ENCODE measurements at places on chromosomes 6 and 20.
A peak's percentile ranks its signal among the peaks of the same experiment; 100 is the strongest.

GRCh38 chr6:146944809-146945208 lies 259.4 kb upstream of the STXBP5 start:
- DNase-seq: no peak

GRCh38 chr6:36132246-36132895 lies 2.1 kb downstream of the MAPK13 start:
- DNase-seq: no peak

DNA sequence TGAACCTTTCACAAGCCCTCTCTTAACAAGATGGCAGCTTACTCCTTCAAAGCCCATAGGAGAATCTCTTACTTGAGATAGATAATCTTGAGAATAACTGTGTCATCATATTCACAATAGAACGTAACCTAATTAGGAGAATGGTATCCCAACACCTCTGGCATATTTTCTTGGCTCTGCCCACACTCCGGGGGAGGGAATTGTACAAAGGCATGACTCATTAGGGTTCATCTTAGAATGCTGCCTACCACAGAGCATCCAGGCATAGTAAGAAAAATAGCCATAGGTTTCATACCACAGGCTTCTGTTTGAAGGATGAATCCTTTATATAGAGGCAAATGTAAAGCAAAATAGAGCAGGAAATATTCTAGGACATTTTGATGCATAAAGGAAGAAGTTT lies 1100.6 kb upstream of the CITED2 start:
- no peak for DNase-seq

GRCh38 chr6:5044866-5045265 lies 40.3 kb upstream of the PPP1R3G start:
- no peak for DNase-seq

GRCh38 chr6:87291883-87292282 lies 30.5 kb upstream of the SMIM8 start:
- peak; percentile 74 for DNase-seq

- DNase-seq: no peak
Observed at GRCh38 chr6:96458771-96459170, 62.8 kb upstream of the UFL1 start.

- DNase-seq: no peak
Observed at GRCh38 chr6:165820407-165820806, 157.4 kb upstream of the PDE10A start.

GRCh38 chr6:786946-787763 lies 94.2 kb upstream of the EXOC2 start:
- DNase-seq: no peak

- peak; percentile 66 for DNase-seq
Observed at GRCh38 chr6:21595285-21596144, 2.0 kb downstream of the SOX4 start.

DNA sequence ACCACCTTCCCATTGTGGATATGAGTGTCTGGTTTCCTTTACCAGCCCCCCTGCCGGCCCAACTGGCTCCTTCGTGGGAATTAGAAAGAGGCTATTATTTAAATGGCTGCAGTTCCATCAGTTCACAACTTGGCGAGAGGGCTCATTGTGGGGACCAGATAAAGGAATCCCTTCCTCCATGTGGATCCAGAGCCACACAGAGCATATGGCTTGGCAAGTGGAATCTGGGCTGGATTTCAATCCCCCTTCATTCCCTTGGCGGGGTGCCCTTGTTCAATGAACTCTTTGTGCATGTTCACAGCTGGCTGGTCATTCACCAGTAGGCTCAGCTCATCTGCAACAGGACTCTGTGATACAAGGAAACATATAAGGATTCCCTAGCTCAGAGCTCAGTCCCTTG lies 140.6 kb downstream of the OPN5 start:
- DNase-seq: peak; percentile 56

GRCh38 chr20:44704551-44704971 lies 10.6 kb upstream of the CCN5 start:
- no peak for DNase-seq

GRCh38 chr6:66605011-66605410 lies 898.0 kb upstream of the EYS start:
- no peak for DNase-seq

GRCh38 chr6:37074053-37074827 lies 68.8 kb downstream of the FGD2 start:
- DNase-seq: no peak

GRCh38 chr6:23980965-23981364 lies 145.1 kb upstream of the NRSN1 start:
- no peak for DNase-seq

DNA sequence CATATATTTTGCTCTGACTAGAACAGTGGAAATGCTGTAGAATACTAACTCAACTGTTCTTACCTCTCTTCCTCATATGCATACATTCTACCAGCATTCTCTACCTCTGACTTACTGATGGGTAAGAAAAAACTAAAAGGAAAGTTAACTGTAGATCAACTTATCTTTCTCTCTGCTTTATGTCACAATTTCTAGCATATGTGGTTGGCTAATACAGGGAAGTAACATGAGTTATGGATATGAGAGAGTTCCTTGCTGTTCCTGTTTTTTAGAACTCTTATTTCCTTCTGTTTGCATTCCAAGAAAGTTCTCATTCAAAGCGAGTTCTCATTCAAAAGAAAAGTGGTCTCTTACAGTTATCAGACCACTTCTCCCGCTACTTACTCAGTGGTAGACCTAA lies 226.8 kb upstream of the SGK1 start:
- no peak for DNase-seq

DNA sequence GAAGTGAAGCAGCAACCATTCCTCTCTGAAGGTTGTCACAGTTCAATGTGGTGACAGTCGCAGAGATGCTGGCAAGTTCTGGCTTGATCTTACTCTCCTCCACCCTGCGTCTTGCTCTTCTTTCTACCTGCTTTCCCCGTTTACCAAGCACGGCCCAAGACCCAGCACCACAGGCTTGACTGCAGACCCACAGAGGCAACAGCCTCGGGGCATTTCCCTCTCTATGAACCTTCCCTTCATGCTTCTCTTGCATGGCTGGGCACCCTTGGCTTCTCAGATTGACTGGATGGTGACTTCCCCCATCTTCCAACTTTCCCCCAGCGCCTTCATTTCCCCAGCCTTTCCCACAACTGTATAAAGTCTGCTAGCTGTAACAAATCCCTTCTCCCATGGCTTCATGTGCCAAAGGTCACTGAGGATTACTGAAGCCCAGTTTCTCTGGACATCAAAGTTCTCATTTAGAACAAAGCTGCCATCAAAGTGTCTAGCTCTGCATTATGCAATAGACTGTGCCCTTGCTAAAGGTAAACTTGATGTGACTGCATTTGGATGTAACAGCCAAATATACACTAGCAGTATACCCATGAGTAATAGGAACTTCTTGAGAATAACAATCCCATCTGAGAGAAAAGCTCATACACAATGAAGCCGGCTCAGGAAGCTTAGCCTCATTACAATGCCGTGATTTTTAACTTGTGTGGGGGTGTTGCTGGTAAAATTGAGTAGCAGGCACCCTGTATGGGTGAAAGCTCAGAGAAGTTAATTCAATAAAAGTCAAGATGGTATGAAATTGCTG lies 723.1 kb upstream of the FLRT3 start:
- no peak for DNase-seq

- DNase-seq: no peak
Observed at GRCh38 chr20:49786196-49786595, 26.4 kb upstream of the SLC9A8 start.

GRCh38 chr6:70277470-70277869 lies 25.4 kb downstream of the COL9A1 start:
- no peak for DNase-seq

GRCh38 chr6:166507809-166508564 lies 78.5 kb downstream of the RAMACL start:
- DNase-seq: no peak

DNA sequence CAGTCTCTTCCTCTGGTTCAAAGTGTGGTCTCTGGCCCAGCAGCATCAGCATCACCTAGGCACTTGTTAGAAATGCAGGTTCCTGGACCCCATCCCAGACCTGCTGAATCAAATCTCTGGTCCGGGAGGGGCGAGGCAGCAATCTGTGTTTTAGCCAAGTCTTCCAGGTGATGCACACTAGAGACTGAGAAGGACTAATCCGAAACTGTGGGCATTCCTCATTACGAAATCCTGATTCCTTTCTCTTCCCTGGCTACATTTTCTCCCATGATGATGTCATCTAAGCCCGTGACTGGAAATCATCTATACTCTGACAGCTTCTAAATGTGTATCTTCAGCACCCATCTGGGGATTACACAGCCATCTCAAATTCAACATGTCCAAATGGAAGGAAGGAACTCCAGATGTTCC lies 39.7 kb upstream of the PRND start:
- DNase-seq: no peak

All from NCI-H1105 treated with DMSO at 0.1 percent for 48 hours (cell line).